ENCODE measurements at places on chromosomes 2 and 18.

DNA sequence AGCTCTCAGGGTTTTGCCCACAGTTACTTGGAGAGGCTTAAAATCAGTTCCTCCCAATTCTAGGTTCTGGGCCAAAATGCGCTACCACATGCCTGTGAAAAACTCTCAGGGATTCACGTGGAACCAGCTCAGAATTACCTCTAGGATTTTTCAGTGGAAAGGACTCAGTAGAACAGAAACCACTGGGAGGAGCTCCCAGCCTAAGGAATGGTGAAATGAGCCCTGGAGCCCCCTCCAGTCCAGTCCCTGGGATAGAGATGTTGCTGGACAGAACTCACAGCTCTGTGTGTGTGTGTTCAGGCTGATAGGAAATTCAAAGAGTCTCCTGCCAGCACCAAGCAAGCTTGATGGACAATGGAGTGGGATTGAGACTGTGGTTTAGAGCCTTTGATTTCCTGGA is 21.1 kb upstream of the SLC9A4 start:
- no peak for DNase-seq

GRCh38 chr2:42249887-42250286 is 80.7 kb downstream of the EML4 start:
- peak; percentile 70 for DNase-seq

DNA sequence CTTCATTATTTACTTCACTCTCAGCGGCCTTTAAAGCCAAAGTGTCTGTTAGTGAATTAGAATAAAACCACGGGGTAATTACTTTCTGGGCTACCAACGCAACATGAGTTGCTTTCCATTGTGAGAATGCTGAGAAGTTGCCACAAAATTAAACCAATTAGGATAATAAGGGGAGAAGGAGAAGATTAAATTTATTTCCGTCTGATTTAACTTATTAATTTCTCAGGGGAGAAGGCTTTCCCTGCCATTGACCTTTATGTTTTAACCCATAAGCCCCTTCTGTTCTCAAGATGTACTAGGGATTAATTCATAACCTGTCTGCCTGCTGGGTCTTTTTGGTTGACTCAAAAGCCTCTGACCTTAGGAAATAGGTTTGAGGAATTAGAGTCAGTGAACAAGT is 42.3 kb upstream of the IGFBP5 start:
- no peak for DNase-seq

GRCh38 chr2:208118918-208119317 is 5.4 kb downstream of the CRYGD start:
- no peak for DNase-seq

DNA sequence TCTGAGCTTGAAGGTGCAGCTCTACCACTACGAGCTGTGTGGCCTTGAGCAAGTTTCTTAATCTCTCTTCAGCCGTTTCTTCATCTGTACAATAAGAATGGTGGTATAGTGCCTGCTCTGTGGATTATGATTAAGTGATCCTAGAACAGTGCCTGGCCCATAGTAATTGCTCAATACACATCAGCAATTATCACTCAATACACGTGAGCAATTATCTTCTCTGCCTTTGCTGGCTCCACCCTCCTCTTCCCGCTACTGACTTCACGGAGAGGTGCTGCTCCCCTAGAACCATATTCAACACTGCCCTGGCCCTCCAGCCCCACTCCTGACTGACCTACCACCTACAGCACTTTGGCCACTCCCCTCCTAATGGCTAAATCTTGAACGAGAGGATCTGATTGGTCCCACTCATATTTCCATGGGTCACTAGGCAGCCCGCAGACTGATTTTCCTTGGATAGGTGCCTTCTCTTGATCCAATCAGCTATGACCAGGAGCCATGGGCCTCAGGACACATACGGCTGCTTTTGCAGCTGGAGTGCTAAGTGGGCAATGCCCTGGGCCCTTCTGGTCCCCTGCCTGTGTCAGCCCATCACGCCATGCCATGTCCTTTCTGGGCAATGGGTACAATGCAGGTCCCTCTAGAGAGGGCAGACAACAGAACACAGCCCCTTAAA is 77.5 kb downstream of the STPG4 start:
- no peak for DNase-seq

Data from NCI-H345 (cell line).